GM06990 (cell line): ENCODE measurements at places on chromosomes 7 and 10.

DNA sequence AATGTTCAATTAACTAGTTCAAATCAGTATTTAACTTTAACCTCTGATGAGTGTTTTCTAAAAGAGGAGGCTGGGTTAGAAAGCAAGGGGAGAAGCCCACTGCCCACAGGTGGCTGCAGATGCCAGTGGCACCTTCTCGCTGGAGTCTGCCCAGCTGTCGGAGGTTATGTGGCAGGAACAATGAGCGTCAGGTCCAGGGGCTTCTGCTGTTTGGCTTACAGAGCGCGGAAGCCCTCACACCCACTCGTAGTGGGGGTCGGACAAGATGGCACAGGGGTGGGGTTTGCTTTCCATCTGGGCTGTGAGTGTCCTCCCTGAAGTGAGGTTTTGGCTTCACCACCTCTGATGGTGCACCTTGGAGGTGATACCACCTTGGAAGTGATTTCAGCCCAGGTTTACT lies 8.5 kb downstream of the DYNC2I1 start:
- DNase-seq = no peak

DNA sequence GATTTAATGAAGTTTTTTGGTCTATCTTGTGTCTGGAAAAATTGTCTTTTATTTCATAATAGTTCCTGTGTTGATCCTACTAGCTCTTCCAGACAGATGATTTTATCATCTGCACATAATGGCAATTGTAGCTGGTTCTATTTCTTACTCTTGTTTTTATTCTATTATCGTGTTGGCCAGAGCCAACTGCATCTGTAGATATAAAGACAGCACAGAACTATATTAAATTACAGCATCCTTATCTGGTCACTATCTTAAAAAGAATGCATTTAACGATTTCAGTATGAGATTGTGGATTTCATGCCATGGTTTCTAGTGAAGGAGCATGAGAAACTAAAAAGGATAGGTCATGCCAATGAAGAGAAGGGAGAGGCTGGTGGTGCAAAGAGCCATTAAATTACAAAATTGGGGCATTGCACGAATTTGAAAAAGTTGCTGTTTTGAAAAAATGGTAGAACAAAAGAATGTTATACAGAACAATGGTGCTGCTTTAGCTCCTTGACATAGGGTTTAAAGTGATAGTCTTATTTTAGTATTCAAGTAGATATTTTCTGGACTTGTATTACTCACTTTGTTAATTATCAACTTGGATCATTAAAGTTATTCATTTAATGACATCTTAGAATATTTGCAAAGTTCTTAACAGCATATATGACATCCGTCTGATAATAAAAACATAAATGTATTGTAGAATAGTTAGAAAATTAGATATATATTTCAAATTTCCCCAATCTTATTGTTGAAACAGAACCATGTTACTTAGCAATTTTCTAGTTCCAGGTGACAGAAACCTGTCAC lies 1250.3 kb downstream of the REEP3 start:
- no peak for DNase-seq

- no peak for DNase-seq
These were observed 180.8 kb downstream of the PTPRN2 start for GRCh38 chr7:158406801-158407200.

- DNase-seq = no peak
These were observed 150.5 kb downstream of the ELAPOR2 start for GRCh38 chr7:86908948-86909347.

GRCh38 chr7:95758187-95758586 lies 14.2 kb upstream of the DYNC1I1 start:
- DNase-seq = no peak

DNA sequence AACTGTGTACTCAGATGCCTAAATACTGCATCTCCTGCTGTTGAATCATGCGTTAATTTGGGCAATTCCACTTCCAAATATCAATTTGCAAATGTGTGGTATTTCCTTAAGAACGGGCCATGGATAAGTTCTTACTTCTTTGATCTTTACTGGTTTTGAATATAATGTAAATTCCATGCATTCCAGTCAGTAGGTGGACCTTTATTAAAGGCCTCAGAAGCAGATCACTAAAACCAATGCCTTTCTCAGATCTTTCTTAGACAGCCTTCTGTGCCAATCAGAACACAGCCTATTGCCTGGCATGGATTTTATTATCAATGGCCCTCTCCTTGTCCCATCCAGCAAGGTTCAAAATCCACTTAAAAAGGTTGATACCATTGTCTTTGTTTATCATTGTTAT lies 21.5 kb upstream of the POM121L12 start:
- DNase-seq = no peak

GRCh38 chr7:53110425-53110824 lies 75.0 kb downstream of the POM121L12 start:
- no peak for DNase-seq

GRCh38 chr10:31083765-31084184 lies 52.1 kb upstream of the ZNF438 start:
- DNase-seq = peak; percentile 23

DNA sequence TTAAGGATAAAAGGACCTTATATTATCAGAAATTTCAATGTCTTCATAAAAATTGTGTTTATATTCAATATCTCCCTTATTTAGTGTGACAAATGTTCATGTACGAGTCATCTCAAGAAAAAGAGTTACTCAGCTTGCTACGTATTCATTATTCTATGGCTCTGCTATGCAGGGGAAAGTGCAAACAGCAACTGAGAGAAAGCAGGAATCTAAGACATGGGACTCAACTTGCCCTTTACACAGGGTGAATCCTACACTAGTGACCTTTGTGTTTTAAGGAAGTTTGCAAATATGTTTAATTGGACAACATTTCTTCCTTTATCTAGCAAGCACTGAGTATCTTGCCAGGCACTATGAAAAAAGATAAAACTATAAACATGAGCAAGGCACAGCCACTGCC lies 104.7 kb downstream of the NPSR1 start:
- no peak for DNase-seq

GRCh38 chr10:74736029-74736428 lies 90.4 kb upstream of the KAT6B start:
- DNase-seq = no peak

DNA sequence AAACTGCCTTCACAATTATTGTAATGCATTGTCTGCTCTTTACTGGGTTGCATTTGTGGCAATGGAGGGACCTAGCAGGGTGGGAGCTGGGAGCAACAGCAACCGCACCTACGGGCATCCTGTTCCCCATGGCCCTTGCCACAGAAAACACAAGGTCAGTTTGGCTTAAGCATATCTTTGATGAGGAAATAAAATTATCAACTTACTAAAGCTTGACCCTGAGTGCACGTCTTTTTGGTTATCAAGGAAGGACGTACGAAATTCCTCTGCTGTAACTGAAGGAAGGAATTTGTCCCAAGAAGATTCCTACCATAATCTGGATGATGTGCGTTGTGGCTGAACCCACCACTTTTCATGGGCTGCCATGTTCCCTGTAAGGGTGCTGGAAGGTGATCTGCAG lies 19.9 kb upstream of the PTPRN2 start:
- DNase-seq = no peak

DNA sequence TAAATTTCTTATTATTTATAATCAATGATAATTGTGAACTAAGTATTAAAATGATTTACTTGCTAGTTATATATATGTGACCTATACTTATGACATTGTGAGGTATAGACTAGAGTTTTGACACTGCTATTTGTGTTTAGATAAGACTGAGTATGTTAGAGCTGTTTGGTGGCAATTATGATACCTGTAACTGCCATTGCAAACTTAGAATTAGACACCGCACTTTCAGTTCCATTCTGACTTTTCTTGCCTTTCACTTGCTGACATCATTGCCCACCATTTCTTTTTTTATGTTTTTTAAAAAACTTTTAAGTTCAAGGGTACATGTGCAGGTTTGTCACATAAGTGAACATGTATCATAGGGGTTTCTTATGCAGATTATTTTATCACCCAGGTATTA lies 214.5 kb downstream of the MBL2 start:
- DNase-seq = no peak

- no peak for DNase-seq
These were observed 67.1 kb downstream of the GNAT3 start for GRCh38 chr7:80444811-80445210.

DNA sequence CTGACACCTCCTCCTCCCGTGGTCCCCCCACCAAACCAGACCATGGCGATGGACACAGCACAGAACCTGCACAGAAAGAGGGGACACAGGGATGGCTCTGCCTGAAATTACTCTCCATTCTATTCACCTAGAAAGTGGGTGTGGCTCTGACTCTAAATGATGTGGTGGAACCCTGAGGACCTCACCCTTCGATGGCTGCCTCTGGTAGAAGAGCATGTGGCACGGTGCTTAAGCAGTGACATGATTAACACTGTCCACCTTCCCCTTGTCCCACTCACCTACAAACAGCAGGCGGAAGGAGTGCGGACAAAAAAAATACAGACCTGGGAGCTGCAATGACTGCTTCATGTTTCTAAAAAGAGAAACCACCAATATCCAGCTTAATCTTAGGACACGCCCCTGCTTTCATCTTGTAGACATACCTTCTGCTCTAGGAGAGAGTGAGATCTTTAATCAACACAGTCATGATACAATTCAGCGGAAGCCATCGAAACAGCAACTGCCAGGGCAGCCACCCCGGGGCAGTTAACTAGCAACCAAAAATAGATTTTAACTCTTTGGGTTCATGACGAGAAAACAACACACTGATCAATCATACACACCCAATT lies 11.4 kb downstream of the JCAD start:
- DNase-seq = no peak

DNA sequence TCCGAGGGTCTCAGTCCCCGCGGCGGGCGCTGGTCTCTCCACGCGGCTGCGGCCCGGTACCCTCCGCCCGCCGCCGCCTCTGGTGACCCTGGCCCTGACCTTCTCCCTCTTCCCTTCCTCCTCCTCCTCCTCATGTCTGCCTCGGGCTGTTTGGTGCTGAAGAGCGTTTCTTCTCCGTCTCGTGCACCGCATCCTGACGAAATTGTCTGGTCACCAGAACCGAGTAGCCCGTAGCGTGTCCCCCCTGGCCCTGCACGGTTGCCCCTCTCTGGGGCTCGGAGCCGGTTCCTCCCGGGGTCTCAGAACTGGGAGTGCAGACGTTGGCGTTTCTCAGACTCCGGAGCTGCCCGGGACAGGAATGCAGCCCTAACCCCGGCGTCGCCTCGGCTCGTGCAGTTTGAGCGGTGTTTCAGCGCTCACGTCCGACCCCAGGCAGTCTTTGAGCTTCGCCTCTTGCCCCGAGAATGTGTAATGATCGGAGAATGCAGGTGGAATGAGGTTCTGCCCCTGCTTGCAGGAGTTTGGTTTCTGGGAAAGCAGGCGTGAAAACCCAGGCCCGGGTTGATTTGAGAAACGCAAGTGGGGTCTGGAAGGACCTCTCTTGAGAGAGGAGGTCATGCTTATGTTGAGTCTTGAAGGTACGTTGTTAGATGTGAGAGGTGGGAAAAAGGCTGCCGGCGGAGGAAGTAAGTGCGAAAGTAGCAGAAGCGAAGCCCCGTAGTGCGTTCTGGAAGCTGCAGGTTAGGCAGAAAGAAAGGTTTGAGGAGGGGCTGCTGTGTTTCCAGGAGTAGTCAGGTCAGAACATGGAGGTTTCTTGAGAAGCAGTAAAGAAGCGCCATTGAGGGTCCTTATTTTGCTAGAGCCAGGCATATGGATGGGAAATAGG lies 743 bp downstream of the RBM17 start:
- peak; percentile 48 for DNase-seq
